DMS 273 treated with DMSO at 0.1 percent for 48 hours (cell line): ENCODE measurements at places on chromosomes 7 and 10.

GRCh38 chr7:155043756-155044155 is 26.4 kb upstream of the HTR5A start:
- DNase-seq: no peak

GRCh38 chr10:5812283-5813090 is 747 bp downstream of the GDI2 start:
- no peak for DNase-seq

- no peak for DNase-seq
Observed at GRCh38 chr7:151592868-151593486, 73.3 kb upstream of the RHEB start.

DNA sequence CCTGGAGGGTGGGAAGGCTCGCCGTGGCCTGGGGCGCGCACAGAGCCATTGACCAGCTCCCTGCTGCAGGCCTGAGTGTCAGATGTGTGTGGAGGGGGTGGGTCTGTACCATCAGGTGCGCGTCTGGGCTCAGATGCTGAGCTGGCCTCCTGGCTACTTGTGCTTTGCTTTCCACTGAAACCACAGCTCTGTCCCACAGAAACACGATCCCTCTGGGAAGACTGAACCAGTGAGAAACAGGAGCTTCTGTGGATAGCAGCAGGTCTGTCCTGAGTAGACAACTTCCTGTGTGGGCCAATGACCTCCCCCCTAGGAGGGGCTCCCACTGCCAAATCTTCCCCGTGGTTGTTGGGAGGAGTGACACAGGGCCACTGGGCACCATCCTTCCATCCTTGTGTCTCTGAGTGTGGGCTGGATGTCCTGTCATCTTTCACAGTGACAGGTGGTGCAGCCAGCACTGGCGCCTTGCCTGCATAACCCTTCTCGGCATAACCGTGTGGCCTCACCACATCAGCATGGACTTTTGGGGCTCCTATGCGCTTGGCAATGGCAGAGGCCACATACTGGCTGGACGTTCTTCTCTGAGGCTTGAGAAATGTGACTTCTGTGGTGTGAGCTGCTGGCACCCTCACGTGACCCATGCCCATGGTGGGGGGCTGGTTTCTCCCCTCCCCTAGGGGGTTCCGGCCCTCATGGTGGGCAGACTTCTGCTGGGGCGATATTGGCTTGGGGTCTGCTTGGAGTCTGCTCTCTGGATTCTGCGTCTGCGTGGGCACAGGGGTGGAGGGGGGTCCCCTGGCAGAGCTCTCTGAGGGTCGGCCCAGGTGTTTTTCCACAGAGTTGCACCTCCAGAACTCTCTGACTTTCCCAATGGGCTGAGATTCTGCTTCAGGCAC is 245.5 kb upstream of the GRB10 start:
- no peak for DNase-seq

DNA sequence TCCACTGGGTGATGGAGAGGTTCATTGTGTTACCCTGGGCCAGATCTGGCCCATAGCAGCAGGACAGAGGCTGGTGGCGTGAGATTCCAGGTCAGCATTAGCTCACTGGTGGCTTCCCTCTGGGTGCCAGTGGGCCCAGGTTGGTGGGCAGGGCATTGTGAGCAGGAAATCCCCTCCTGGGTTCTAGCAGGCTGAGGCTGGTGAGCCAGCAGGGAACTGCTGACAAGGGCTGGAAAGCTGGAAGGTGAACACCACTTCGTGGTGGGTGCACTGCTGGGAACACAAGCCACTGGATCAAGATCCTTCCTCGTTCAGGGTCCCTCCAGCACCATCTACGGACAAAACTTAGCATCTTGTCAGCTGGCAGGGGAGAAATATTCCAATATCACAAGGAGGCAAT is 259.2 kb upstream of the FZD1 start:
- no peak for DNase-seq

GRCh38 chr7:33250421-33250871 is 121.1 kb downstream of the BBS9 start:
- no peak for DNase-seq
